ENCODE measurements at places on chromosomes 2 and 18. TPM values are rescaled to one million over a fixed set of nuclear protein-coding genes. Genes with fewer than 3 reads are reported as not detected.

GRCh38 chr2:176405477-176405876 is 136.2 kb downstream of the MTX2 start:
- no peak for DNase-seq

The PSMA8 gene
- total RNA-seq, result 0.29 TPM

The SLC40A1 gene
- 14.6 TPM for total RNA-seq

The SFT2D3 gene
- 13.7 TPM for total RNA-seq

The RFX8 gene
- not detected for total RNA-seq
